ENCODE measurements at places on chromosomes 12 and 14.

GRCh38 chr12:16218234-16218633 is 59.3 kb downstream of the SLC15A5 start:
- DNase-seq: no peak

- DNase-seq: no peak
These were observed 1.1 kb downstream of the ANKS1B start for GRCh38 chr12:99983456-99984258.

DNA sequence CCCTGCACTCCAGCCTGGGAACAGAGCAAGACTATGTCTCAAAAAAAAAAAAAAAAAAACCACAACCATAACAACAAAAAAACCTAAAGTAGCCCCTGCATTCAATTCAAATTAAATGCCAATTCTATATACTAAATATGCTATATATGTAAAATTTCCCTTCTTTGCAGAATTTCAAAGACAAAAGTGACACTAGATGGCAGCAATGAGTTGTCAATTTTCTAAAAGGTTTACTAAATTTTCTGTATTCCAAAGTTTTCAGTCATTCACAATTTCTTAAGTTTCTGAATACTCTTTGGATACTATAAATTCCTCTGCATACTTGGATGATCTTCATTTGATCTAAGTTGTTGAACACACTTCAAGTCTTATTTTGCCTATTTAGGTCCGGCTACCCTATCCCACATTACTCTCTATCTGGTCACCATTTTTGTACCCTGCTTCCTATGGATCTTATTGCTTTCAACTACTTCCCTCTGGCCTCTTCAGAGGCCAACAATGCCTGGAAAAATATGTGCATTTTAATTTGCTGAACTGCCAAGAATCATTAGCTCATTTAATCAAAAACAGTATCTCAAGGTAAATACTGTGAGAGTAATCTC is 27.9 kb downstream of the HNRNPC start:
- DNase-seq: no peak

- DNase-seq: no peak
These were observed 508 bp downstream of the CNOT2 start for GRCh38 chr12:70243510-70244371.

GRCh38 chr12:38175538-38175937 is 141.0 kb upstream of the ALG10B start:
- DNase-seq: no peak

- DNase-seq: no peak
These were observed 1104.7 kb downstream of the SLC6A15 start for GRCh38 chr12:83807871-83808270.

DNA sequence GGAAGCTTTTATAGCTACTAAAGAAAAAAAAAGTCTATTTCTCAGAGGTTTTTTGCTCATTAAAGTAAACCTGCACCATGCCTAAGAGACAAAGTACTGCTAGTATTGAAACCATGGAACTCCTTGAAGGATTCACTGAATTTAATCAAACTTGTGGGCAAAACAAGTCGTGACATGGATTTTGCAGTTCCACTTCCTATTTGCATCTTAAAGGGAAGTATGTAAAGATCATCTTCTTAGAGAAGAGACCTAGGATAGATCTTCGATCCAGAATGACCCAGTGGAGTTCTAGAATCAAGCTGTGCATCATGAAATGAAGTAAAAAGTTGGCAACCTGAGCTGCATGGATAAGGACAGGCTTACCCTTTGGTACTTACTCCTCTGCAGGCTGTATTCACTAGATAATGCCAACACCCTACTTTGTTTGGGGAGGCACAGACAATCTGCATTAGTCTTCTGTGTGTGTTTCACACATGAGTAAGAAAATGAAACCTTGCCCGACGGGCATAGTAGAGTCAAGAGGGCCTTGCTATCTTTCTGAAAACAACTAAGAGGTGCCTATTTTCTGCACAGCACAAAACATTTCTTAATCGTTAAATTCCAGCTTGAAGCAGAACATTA is 1.9 kb downstream of the GNG2 start:
- no peak for DNase-seq

DNA sequence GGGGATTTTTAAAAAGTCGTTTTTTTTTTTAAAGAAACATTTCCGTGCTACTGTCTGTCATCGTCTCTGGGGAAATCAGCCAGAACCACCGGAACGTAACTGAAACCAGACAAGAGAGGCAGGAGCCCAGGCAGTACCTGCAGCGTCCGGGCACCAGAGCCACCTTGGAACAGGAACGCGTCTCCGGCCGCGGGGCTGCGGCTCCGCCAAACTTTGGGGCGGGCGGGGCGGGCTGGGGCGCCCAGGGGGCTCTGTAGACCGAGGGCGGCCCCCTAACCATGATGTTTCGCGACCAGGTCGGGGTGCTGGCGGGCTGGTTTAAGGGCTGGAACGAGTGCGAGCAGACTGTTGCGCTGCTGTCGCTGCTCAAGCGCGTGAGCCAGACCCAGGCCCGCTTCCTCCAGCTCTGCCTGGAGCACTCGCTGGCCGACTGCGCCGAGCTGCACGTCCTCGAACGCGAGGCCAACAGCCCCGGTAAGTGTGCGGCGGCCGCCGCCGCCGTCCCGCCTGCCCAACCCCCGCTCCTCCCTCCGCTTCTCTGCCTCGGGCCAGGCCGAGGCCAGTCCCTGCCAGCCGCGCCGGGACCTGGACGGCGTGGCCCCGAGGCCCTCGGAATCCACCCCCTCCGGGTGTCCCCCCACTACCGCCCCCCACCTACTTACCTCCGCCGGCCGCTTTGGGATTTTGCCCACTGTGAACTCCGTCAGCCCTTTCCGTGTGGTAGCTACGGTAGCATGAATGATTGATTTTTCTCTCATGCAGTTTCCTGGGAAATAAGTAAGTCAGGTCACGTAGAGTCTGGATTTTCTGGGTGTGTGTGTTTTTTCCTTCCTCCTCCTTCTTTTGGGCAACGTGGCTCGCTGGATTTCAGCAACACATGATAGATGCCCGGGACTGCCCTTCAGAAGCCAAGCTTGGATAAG is 972 bp downstream of the SAMD4A start:
- DNase-seq: no peak

DNA sequence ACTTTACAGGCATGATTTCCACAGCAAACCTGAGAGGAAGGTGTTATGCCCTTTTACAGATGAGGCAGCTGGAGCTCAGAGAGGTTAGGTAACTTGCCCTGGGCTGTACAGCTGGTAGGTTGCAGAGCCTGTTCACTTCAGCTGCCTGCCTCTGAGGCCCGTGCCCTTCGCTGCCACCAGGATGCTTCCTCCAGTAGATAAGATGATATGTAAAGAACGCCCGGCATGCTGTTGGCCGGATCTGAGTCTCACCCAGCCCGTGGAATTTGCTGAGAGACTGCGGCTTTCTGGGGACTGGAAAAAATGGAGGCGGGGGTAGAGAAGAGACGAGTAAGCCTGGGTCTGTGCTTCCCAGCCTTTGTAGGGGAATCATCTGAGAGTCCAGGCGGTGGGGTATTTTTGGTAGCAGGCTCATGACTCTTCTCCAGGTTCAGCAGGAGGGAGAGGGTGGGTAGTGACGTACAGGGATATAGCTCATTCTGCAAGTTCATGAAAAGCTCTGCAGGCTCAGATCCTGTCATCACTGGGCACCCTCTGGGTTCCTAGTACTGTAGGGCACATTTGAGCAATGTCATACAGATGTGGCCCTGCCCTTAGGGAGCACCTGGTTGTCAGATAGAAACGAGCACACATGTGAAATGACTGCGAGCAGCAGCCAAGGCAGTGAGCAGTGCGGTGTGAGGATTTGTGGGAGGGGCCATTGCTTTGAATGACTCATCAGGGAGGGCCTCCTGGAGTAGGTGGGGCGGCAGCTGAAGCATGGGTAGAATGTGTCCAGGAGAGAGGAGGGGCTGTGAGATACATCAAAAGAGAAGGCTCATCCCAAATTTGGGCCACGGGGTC is 159.4 kb downstream of the TSPAN9 start:
- DNase-seq: no peak

DNA sequence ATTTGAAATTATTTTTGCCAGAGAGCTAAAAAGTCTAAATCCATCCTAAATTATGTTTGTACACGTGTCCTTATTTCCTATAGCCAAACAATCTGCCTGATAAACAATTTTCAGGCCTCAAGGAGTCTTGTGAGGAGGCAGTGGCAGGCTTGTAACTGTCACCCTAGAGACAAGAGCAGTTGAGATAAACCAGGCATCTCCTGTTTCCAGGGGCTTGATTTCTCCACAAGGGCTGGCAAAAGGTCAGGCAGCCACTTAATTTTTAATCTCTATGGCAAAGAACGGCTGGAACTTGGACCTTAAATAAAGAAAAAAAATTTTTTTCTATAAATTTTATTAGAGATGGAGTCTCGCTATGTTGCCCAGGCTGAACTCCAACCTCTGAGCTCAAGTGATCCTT is 15.5 kb downstream of the PKP2 start:
- no peak for DNase-seq

GRCh38 chr14:102957222-102957621 is 34.8 kb downstream of the AMN start:
- DNase-seq: no peak

- no peak for DNase-seq
These were observed 211.8 kb upstream of the AVPR1A start for GRCh38 chr12:63362791-63363190.

- no peak for DNase-seq
These were observed 53.4 kb downstream of the SLC16A7 start for GRCh38 chr12:59649203-59649602.

Measured in cortex of kidney (tissue), 1 donor.